Renal pelvis (tissue), 12 donors: ENCODE measurements at places on chromosomes 4 and X. TPM values are rescaled to one million over a fixed set of nuclear protein-coding genes. Genes with fewer than 3 reads are reported as not detected.

Gene NAA11
- not detected for polyA plus RNA-seq

Gene ING2
- 20.0 TPM for polyA plus RNA-seq

DNA sequence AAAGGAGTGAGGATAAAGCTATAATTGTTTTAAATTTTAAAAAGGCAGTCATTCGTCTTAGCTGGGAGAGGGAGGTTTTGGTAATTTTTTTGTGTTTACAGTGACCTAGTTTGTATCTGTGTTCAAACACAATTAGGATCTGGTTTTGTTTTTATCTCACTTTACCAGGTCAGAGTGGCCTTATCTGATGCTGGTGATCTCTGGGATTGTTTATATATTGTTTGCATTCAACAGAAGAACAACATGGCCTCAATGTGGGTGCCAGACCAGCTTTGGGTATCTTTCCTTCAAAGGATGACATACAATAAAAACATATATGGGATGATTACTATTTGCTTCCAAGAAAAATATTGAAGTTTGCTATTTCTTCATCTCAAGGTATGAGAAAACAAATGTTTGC lies 272.2 kb upstream of the UGT8 start:
- no peak for DNase-seq

DNA sequence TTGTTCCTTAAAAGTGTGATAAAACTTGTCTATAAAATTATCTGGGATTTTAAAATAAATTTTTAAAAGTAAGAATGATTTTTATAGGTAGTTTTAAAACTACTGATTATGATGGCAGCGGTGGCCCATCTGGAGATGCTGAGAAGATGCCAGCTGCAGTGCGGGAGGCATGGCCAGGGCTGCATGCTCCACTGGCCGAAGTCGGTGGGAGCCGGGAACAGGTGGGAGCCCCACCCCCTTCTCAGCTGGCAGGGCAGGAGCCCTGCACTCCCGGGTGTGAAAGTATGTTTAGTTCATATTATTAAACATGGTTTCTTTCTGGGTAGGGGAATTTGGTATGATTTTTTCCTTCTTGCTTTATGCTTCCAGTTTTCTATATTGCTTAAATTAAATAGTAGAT lies 63.8 kb downstream of the CORIN start:
- no peak for DNase-seq

Gene OCIAD1
- 213 TPM for polyA plus RNA-seq

GRCh38 chrX:104745152-104745551 lies 179.2 kb downstream of the IL1RAPL2 start:
- DNase-seq, result no peak
